ENCODE measurements at places on chromosomes 12 and 14. TPM values are rescaled to one million over a fixed set of nuclear protein-coding genes. Genes with fewer than 3 reads are reported as not detected.

Gene ANO2
- total RNA-seq = not detected

Gene TOMM20L
- total RNA-seq = not detected

Gene DPF3
- 1.3 TPM for total RNA-seq

Gene KRT75
- not detected for total RNA-seq

Gene AREL1
- total RNA-seq = 37.7 TPM

Gene CLEC4A
- total RNA-seq = 0.28 TPM

Gene CACNA2D4
- 4.0 TPM for total RNA-seq

Gene ARID2
- total RNA-seq = 18.5 TPM
